ENCODE measurements at places on chromosomes 3 and 15.

DNA sequence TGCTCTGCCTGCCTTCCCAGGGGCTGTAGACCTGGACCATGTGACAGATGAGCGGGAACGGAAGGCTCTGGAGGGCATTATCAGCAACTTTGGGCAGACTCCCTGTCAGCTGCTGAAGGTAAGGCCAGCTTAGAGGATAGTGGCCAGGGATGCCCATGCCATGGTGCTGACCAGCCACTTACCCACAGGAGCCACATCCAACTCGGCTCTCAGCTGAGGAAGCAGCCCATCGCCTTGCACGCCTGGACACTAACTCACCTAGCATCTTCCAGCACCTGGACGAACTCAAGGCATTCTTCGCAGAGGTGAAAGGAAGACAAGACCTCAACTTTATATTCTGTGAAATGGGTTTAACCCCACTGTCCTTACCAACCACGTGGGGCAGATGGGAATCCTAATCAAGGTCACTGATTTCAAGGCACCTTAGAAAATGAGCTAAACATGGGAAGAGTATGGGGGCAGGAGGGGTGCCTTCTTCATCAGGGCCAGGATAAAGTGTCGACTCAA, 26.7 kb downstream of the NBEAL2 start:
- DNase-seq = no peak

DNA sequence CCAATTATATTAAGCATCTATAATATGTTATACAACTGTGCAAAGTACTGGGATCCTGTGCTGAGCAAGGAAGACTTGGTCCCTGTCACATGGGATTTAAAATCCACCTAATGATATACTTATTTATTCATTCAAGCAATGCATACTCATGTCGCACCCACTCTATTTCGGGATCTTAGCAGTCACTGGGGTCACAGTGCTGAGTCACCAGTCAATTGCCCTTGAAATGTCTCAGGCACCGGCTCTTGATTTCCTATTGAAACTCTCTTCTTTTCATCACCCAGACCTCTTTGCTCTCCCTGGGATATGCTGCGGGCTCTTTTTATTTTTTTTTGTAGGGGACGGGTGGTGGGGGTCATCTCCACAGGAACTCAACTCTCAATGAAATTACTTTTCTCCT, 194.5 kb upstream of the GAP43 start:
- no peak for DNase-seq

- DNase-seq = no peak
These were observed 567.9 kb downstream of the GOLGA6L6 start for GRCh38 chr15:19973718-19974117.

DNA sequence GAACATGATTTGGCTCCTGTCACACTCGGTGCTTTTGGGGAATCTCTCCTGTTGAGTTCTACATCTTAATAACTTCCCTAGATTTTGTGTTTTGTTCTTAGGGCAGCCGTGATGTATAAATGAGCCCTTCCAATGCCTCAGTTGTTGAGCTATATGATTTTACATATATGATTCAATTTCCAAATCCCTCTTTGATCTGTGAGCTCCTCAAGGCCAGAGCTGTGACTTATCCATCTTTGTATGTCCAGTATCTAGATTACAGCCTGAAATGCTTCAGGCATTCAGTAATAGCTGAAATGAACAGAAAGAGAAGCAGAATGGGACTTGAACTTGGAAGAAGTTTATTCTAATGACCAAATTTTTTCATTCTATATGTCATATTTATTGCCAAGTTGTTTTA, 26.6 kb downstream of the CGGBP1 start:
- DNase-seq = no peak

- no peak for DNase-seq
These were observed 3.3 kb downstream of the TUBGCP5 start for GRCh38 chr15:23035964-23036566.

DNA sequence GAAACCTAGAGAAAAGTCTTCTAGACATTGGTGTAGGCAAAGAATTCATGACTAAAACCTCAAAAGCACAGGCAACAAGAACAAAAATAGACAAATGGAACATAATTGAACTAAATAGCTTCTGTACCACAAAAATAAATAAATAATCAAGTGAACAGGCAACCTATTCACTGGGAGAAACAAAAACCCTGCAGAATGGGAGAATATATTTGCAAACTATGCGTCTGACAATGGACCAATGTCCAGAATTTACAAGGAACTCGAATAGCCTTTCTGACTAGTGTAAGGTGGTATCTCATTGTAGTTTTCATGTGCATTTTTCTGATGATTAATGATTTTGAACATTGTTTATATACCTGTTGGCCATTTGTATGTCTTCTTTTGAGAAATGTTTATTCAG, 37.0 kb upstream of the GCSAM start:
- no peak for DNase-seq

DNA sequence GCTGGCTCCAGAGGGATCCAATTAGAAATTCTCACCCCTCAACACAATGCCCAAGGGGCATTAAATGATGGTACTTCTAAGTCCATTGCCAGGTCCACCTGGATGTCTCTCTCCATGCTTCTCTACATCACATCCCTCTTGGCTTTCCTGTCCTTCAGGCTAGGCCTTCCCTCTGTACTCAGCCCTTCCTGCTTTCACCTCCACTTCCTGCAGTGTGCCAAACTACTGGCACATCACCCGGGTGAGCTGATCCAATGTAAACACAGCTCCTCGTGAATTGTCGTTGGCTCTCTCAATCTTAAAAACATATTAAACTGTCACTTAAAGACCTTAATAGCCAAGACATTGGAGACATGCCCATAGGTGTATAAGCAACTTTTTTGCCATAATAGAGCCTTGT, 4.0 kb downstream of the LMCD1 start:
- no peak for DNase-seq

DNA sequence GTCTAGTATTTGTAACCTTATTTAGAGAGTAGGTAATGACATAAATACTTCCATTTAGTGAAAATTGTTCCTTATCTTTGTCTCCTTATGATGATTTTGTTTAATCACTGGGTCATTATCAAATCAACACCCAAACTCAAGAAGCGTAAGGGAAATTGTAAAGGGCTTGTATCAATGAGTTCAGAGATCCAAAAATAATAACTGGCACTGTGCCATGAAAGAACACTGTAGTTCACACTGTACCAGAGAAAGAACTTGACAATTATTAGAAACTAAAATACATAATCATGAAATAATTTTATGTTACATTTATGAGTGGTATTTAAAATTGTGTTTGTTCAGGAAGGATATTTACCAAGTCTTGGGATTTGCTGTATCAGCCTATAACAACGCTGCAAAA, 895.4 kb downstream of the FHIT start:
- no peak for DNase-seq

GRCh38 chr3:125163739-125164601, 48.6 kb downstream of the SLC12A8 start:
- no peak for DNase-seq

GRCh38 chr3:142645236-142645793, 49.1 kb downstream of the PLS1 start:
- no peak for DNase-seq

- DNase-seq = no peak
These were observed 148.1 kb upstream of the UMPS start for GRCh38 chr3:124582196-124582595.

DNA sequence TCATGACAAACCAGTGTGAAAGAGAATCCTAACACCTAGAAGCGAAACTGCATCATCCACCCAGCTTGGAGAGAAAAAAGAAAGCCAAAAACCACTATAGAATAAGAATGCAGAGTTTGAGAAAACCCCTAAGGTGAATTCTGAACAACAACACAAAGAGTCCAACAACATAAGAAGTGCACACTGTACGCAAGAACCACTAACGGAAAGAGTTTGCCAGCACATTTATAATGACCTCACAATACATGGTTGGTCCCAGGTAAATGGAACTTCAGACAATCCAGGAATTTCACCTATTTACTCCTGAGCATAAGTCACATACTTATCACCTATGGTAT, 128.3 kb upstream of the BHLHE40 start:
- no peak for DNase-seq

GRCh38 chr3:123817413-123817812, 66.7 kb downstream of the MYLK start:
- DNase-seq = no peak

- no peak for DNase-seq
These were observed 14.2 kb downstream of the DZIP3 start for GRCh38 chr3:108603691-108604090.

GRCh38 chr3:148042663-148043445, 633.7 kb downstream of the ZIC1 start:
- DNase-seq = no peak

DNA sequence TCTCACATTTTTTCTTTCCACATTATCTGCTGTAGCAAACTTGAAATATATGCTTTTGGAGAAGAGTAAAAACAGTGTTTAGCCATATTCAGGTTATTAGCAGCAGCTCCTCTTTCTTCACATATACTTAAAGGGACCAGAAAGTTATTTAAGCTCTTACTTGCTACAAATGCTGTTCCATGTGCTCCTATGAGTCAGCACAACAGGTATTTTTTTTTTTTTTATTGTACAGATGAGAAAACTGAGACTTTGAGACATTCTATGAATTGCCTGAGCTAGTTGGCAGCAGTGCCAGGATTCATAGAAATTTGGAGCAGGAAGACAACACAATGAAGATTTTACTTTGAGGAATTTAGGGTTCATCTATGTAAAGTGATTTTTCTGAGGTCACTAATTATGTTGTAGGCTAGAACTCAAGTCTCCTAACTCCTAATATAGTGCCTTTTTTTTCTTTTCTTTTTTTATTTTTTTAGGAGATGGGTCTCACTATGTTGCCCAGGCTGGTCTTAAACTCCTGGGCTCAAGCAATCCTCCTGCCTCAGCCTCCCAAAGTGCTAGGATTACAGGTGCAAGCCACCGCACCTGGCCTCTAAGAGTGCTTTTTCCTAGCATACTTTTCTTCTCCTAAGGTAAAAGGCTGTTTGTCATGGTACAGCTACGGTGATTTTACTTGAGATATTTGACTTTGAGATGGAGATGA, 23.6 kb downstream of the SETD5 start:
- DNase-seq = no peak

- no peak for DNase-seq
These were observed 10.3 kb downstream of the TM4SF1 start for GRCh38 chr3:149366941-149367840.

GRCh38 chr3:43281020-43281419, 5.3 kb upstream of the SNRK start:
- no peak for DNase-seq

DNA sequence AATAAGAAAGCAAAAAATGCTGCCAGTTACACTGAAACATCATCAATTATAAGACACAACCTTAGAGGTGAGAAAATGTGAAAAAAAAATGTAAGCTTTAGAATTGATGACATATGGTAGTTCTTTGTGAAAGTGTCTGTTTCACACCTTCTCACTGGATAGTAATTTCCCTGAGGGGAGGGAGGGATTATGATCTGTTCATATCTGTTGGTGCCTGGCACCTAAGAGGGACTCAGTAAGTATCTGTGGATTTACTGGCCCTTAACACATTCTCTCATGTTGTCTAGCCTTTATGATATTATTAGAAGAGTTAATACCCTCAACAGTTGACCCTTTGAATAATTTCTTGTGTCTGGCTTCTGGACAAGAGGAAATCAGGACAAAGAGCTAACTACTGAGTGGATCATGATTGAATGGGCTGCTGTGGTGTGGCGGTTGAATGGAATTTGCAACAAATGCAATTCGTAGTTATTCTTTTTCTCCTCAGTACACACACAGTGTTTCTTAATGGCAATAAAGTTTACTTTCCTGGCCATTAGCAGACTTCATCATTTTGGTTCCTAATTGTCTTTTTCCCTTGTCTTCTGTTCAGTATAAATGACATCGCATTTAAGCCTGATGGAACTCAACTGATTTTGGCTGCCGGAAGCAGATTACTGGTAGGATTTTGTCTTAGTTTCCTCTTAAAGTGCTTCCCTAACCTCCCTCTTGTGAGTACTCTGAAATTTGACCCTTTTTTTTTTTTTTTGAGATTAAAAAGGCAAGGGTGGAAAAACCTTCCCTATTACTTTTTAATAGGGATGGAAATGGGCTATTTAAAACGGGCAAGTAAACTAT, 9.5 kb downstream of the IFT122 start:
- DNase-seq = no peak

DNA sequence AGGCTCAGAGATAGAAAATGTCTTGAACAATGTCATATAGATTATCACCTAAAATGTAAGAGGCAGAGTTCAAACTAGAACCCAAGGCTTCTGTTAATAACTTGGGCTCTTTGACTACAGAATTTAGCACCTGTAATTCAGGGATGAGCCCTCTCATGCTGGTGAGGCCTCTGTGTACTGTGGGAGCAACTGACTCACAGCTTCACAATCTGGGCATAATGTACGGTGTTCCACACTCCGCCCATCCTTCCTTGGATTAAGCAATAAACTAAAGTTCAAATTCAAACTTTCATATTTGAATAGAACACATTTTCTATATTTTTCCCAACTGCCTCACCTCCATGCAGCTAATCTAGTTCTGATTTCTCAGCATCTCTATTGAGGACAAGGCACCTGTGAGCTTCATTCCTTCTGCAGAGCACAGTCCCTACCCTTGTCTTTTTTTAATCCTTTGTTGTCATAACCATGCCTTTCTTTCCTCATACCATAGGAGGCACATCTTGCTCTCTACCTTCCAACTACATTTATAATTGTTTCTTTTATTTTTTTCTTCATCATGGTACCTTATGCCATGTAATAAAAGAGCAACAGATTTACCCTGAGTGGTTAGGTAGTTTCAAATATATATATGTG, 392.1 kb downstream of the NLGN1 start:
- DNase-seq = no peak

- DNase-seq = no peak
These were observed 386.0 kb downstream of the EPHA6 start for GRCh38 chr3:97200387-97200786.

GRCh38 chr3:10505050-10505790, at the start of gene ATP2B2:
TSS of gene ATP2B2 (minus strand) at chr3:10505586. CDS start at chr3:10449543, 56,043 bp downstream.
- no peak for DNase-seq

GRCh38 chr15:66066481-66066880, 187.1 kb downstream of the MEGF11 start:
- no peak for DNase-seq

GRCh38 chr15:31871166-31871886, 159.0 kb upstream of the CHRNA7 start:
- no peak for DNase-seq

DNA sequence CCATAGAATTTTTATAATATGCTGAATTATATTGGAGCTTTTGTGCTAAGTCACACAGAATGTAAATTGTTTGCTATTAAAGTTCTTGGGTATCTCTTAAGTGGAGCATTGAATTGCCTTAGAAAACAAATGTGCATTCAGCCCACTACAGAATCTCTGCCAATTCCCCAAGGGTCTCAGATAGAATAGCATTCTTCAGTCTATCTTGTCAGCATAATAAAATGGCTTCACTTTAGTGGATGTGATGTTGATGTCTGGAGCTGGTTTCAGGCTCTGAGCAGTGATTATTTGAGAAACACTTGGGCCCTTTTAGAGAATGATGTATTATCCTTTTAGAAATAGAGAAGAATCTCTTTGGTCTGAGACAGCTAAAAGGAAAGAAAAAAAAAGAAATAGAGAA, 45.2 kb downstream of the LRCH3 start:
- no peak for DNase-seq

GRCh38 chr3:102054543-102055080, 205.3 kb downstream of the NFKBIZ start:
- no peak for DNase-seq

Data from stimulated activated CD8-positive, alpha-beta memory T cell treated with anti-CD3 and anti-CD28 coated beads, Interleukin-4, amount 100 ng/mL, for 1 hour (primary cell).